Activated CD8-positive, alpha-beta T cell treated with anti-CD3 and anti-CD28 coated beads, Interleukin-2, amount 10 ng/mL, durations not matched to agents 7 days and 5 days (primary cell): ENCODE measurements at places on chromosomes 2 and 18.

- no peak for DNase-seq
Measured at GRCh38 chr2:181915102-181915501, 23.6 kb downstream of the ITPRID2 start.

DNA sequence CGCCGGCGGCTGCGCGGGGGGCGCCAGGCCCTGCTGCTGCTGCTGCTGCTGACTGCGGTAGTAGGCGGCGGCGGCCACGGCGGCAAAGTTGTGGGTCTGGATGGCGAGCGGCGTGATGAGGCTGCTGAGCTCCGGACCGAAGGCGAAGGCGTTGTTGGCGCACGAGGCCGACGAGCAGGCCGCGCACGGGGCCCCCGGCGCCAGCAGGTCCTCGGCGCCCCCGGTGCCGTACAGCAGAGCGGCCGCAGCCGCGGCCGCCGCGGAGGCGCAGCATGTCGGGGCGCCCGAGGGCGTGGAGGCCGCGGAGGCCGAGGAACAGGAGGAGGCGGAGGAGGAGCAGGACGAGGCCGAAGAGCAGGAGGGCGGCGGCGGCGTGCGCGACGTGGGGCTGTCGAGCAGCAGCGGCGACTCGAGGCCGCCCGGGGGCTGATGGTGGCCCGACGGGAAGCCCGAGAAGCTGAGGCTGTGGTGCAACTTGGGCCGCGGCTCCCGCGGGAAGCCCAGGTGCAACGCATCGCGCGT is 1.8 kb downstream of the ZFP36L2 start:
- peak; percentile 66 for DNase-seq

- DNase-seq = peak; percentile 73
Measured at GRCh38 chr2:96267159-96267971, 1.3 kb downstream of the CIAO1 start.

DNA sequence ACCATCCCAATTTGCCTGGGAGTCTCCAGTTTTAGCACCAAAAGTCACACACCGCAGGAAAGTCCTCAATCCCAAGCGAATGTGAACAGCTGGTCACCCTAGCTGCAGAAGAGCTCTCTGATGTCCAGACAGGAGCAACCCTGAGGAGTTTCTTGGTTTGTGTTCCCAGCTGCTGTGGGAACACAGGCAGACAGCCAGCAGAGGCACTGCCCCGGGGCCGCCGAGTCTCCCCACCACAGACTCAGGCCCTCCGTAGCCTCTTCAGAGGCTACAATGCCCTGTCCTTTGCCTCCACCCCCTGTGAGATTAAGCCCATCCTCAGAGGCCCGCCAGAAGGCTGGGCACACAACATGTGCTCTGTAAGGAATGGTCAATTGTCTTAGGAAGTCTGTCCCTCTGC is 111.5 kb downstream of the TTC32 start:
- no peak for DNase-seq

DNA sequence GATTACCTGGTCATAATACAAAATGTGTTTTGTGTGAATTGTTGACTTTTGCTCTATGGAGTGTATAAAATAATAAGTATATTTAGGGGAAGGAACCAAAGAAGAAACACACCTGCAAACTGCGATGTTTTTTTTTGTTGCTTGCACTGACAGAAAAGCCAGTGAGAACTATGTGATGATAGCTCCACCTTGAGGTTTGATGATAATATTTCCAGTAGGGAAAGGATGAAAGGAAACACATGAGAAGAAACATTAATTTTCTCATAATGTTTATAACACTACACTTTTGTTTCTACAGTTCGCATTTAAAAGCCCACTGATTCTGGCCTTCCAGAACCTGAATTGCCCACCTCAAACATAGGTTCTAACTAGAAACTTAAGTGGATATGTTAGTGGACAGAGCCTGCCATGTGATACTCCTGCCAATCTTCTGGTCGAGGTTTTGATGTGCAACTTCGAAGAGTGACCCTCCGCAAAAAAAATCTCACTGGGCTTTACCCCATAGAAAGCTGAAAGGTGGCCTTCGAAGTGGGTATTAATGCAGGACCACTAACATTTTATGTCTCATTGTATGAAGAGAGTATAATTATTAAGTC is 476.4 kb upstream of the SPHKAP start:
- no peak for DNase-seq

DNA sequence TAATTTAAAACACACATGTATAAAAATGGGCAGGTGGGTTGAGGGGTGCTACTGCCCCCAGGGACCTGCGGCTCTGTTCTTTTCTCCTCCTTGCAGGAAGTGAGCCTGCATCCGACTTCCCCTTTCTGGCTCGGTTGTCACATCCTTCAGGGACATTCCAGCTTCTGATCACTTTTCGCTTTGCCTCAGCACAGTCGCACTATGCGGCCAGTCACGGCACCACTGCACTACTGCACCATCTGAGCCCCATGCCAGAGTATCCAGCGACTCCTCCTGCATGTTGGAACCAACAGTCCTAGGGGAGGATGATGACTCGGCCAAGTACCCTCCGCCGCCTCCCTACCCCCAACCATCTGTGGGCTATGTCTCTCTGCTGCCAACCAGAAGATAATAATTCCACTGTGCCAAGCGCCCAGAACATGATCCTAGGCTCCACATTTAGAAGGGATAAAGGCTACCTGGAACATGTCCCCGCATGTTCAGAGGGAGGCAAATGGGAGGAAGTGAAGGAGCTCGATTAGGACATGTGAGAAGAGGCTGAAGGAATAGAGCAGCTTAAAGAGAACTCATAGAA is 17.6 kb downstream of the CDC42EP3 start:
- no peak for DNase-seq

DNA sequence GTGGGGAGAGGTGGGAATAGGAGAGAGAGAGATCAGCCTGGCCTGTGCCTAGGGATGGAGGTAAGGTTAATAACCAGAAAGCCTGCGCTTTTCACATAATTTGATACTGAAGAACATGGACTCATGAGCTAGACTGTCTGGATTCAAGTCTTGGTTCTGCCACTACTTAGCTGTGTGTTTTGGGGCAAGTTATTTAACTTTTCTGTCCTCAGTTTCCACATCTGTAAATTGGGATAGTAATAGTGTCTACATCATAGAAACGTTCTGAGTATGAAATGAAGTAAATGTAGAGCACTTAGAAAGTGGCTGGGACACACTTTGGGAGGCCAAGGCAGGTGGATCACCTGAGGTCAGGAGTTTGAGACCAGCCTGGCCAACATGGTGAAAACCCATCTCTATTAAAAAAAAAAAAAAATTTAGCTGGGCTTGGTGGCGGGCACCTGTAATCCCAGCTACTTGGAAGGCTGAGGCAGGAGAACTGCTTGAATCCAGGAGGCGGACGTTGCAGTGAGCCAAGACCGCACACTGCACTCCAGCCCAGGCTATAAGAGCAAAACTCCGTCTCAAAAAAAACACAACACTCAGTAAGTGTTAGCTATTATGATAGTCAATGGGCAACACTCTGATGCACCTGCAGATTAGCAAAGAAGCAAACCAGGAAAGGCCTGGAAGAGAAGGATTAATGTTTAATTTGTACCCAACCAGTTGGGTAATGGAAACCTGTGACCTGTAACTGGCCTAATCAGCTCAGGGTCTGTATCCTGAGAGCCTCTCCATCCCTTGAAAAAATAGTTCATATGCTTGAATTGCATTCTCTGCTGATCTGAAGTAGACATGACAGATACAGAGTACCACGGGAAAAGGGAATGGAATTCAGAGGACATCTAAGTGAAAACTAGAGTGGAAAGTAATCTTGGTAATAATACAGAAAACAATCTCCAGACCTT is 6.8 kb downstream of the GALM start:
- no peak for DNase-seq

DNA sequence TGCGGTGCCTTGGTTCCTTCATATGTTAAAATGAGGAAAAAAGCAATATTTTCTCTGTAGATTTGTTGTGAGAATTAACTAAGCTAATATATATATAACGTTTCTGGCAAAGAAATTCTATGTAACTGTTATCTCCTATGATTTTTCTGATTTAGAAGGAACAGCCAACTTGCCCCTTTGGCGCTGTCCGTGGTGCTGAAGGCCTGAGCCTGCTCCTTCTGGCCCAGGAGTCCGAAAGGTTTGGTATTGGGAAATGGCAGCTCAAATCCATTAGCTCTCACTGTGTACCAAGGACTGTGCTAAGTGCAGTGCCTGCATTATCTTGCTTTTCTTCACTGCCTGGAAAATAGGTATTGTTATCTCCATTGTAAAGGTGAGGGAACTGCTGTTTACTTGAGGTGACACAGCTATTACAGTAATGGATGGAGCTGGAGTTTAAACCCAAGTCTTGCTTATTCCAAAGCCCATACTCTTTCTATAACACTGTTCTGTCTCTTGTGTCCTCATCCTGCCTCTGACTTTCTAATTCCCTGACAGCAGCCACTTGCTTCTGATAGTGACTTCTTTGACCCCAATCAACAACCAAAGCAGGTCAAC is 52.2 kb downstream of the C1QL2 start:
- peak; percentile 61 for DNase-seq

DNA sequence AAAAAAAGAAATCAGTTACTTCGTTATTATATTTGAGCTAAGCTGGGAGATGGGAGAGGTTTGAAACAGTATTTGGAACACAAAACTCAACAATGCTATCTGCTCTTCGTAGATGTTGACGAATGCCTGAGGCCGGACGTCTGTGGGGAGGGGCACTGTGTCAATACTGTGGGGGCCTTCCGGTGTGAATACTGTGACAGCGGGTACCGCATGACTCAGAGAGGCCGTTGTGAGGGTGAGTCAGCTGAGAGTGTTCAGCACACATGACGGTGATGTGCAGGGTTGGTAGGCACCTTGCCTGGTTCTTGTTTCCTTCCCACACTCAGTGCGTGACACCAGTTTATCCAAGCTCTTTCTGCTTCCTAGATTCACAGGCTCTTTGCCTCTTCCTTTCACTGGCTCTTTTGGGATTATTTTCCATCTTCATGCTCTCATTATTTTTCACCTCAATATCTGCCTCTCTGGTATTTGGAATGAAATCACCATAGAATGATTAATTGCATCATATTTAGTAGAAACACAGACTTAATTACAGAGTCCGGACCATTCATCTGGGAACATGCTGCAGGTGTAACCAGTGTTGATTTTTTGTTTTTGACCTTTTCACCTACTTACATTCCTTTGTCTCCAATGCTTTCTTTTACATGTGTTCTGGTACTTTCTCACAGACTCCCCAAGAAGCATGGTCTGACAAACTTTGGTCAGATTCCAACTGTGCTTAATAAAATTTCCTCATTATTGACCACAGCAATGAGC is 200.6 kb upstream of the RASGRP3 start:
- DNase-seq = peak; percentile 29
